ENCODE measurements at places on chromosomes 2 and 18.

DNA sequence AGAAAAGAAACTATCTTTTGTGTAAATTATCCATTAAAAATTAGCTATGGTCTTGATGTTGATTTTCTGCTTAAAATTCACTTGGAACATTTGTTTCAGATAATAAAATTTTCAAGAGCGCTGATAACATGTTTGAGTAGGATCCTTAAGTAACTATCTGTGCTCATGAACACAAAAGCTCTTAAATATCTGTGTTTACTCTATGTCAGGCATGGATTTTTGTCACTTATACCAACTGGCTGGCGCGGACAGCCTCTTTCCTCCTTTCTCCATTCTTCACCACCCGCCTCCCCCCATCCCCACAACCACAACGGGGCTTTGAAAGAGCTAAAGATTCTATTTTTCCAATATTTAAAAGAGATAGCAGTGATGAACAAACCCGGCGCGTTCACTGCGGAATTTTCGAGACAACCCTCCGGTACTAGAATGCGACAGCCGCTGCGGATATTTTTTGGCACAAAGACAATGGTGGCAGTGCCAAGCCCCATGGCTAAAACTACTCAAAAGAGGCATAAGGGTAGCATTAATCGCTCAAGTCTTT is 181.5 kb downstream of the TCF4 start:
- DNase-seq, result no peak

GRCh38 chr2:36197181-36197971 is 158.2 kb upstream of the CRIM1 start:
- DNase-seq, result no peak

GRCh38 chr2:149167001-149167780 is 128.7 kb downstream of the LYPD6B start:
- DNase-seq, result peak; percentile 70

- DNase-seq, result no peak
Measured at GRCh38 chr2:21392649-21393048, 268.9 kb downstream of the TDRD15 start.

DNA sequence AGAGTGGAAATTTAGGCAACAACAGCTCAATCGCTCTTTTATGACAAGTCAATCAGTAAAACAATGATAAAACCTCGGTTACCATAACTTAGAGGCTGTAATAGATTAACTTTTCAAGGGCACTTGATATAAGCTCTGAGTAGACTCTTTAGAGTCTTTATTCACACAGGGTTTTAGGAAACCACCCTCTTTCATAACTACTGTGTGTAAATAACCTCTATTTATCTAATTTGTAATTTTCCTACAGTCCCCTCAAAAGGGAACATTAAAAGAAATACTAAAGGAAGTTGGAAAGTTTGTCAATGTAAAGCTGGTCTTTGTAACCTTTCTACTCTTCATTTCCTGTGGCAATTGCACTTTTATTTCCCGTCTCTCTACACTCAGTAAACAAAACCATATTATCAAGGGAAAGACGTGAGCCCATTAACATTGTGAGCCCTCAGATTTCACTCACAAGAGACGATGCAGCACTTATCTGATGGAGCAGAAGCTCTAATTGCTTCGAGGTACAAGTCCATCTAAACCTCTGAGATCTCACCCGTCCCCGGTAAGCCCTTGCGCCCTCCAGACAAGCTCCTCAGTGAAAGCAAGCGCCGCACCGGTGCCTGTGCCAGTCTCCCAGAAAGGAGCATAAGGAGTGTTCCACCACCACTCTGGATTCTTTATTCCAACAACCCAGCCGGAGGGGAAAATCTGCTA is 1.1 kb upstream of the HOXD1 start:
- no peak for DNase-seq

DNA sequence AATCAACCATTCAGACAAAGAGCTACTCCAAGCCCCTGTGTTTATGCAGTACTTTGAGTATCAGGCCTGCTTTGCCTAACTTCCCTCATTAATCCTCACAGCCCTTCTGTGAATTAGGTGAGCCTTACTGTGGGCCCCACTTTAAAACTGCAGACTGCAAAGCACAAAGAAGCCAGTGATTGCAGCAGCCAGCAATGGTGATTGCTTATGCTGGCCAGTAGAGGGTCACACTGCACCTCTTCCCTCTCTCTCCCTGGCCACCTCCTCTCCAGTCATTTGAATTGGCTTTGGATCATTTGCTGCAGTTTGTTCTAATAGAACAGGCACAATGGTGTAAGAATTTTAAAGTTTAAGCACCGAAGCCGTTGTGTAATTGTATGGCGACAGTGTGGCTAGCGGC is 229.9 kb downstream of the AGPS start:
- no peak for DNase-seq

- DNase-seq, result no peak
Measured at GRCh38 chr2:28250006-28250405, 142.7 kb upstream of the FOSL2 start.

GRCh38 chr18:34951625-34952379 is 89.4 kb upstream of the MAPRE2 start:
- no peak for DNase-seq

- DNase-seq, result no peak
Measured at GRCh38 chr2:237540823-237541222, 25.6 kb upstream of the PRLH start.

GRCh38 chr2:149719695-149720094 is 132.1 kb upstream of the MMADHC start:
- no peak for DNase-seq
